Activated T-cell treated with anti-CD3 and anti-CD28 coated beads, Interleukin-2, amount 50 U/mL, for 72 hours (primary cell): ENCODE measurements at places on chromosomes 5 and 9.

GRCh38 chr5:43104057-43104456 lies 16.7 kb upstream of the ZNF131 start:
- peaks cover 41% of the 10 kb centered on the region for H3K4me1 ChIP-seq
- no peaks in the 10 kb centered on the region for H3K36me3 ChIP-seq
- DNase-seq = no peak
- H3K4me3 ChIP-seq = peak overlapping the region; percentile 71

- H3K4me3 ChIP-seq = peak overlapping the region; percentile 70
- peak overlapping the region; percentile 77 for H3K27ac ChIP-seq
Measured at GRCh38 chr5:131595088-131596033, 39.7 kb downstream of the RAPGEF6 start.

GRCh38 chr5:44660251-44660650 lies 148.5 kb upstream of the MRPS30 start:
- no peak for DNase-seq
- no peaks in the 10 kb centered on the region for H3K27me3 ChIP-seq
- H3K36me3 ChIP-seq = peaks cover 4% of the 10 kb centered on the region
- H3K27ac ChIP-seq = no peak overlapping the region
- H3K4me1 ChIP-seq = no peaks in the 10 kb centered on the region
- no peak overlapping the region for H3K4me3 ChIP-seq

- H3K27me3 ChIP-seq = peaks cover 16% of the 10 kb centered on the region
Measured at GRCh38 chr9:130997925-130998596, 10.9 kb upstream of the LAMC3 start.
